Articular chondrocyte of knee joint (primary cell): ENCODE measurements at places on chromosomes 2 and 18. TPM values are rescaled to one million over a fixed set of nuclear protein-coding genes. Genes with fewer than 3 reads are reported as not detected.

The REL gene
- total RNA-seq = 7.4 and 10.7 TPM in 2 replicates

The LRP1B gene
- total RNA-seq = 0.11 and 0.13 TPM in 2 replicates

The GPR45 gene
- not detected in 2 replicates for total RNA-seq

The ZAP70 gene
- not detected in 2 replicates for total RNA-seq

The ESPNL gene
- 1.3 and 7.3 TPM in 2 replicates for total RNA-seq

The BZW1 gene
- total RNA-seq = 910 and 1,205 TPM in 2 replicates

The PRSS56 gene
- total RNA-seq = not detected in 2 replicates

The NAT8 gene
- not detected in 2 replicates for total RNA-seq
